ENCODE measurements at places on chromosomes 3 and 15. TPM values are rescaled to one million over a fixed set of nuclear protein-coding genes. Genes with fewer than 3 reads are reported as not detected.

The PPARG gene
- not detected for polyA plus RNA-seq

- no peak overlapping the region for H3K27ac ChIP-seq
- no peak for DNase-seq
- no peak overlapping the region for H3K4me3 ChIP-seq
- H3K27me3 ChIP-seq: peaks cover 9% of the 10 kb centered on the region
Measured at GRCh38 chr3:97996988-97997387, 24.8 kb upstream of the RIOX2 start.

GRCh38 chr3:9615003-9615628 is 34.2 kb upstream of the MTMR14 start:
- no peak overlapping the region for H3K27ac ChIP-seq
- H3K4me1 ChIP-seq: no peaks in the 10 kb centered on the region
- peaks cover 17% of the 10 kb centered on the region for H3K36me3 ChIP-seq
- no peak overlapping the region for H3K4me3 ChIP-seq

DNA sequence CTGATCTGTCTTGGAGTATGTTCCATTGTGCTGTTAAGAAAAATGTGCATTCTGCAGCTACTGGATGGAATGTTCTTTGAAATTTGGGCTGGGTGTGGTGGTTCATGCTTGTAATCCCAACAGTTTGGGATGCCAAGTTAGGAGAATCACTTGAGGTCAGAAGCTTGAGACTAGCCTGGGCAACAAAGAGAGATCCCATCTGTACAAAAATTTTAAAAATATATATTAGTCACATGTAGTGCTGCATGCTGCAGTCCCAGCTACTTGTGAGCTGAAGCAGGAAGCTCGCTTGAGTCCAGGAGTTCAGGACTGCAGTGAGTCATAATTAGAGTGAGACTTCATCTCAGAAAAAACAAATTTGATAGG is 62.8 kb upstream of the PLSCR4 start:
- H3K36me3 ChIP-seq: no peaks in the 10 kb centered on the region
- no peaks in the 10 kb centered on the region for H3K4me1 ChIP-seq
- no peak for DNase-seq
- no peaks in the 10 kb centered on the region for H3K27me3 ChIP-seq
- no peak overlapping the region for H3K4me3 ChIP-seq

DNA sequence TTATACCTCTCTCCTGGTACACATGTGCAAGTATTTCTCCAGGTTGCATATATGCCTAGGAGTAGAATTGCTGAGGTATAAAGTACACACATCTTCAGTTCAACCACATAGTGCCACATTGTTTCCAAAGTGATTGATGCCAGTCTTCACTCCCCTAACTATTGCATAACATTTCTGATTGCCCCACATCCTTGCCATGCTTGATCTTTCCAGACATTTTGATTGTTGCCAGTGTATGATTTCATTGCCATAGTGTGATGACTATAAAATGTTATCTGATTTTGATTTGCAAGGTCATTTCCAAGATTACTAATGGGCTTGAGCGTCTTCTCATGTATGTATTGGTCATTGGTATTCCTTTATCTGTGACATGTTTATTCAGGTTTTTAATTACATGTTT is 61.1 kb upstream of the MLF1 start:
- H3K27ac ChIP-seq: no peak overlapping the region
- H3K27me3 ChIP-seq: no peaks in the 10 kb centered on the region

The CPNE9 gene
- polyA plus RNA-seq: not detected

The P2RY1 gene
- polyA plus RNA-seq: not detected

GRCh38 chr3:143910756-143911155 is 60.9 kb upstream of the DIPK2A start:
- no peak overlapping the region for H3K4me3 ChIP-seq
- H3K36me3 ChIP-seq: no peaks in the 10 kb centered on the region
- no peak for DNase-seq
- H3K27me3 ChIP-seq: no peaks in the 10 kb centered on the region
- peaks cover 5% of the 10 kb centered on the region for H3K4me1 ChIP-seq

The ATP13A5 gene
- polyA plus RNA-seq: not detected

GRCh38 chr3:14335774-14336748 is 66.3 kb upstream of the SLC6A6 start:
- H3K27me3 ChIP-seq: no peaks in the 10 kb centered on the region
- H3K36me3 ChIP-seq: no peaks in the 10 kb centered on the region
- H3K27ac ChIP-seq: no peak overlapping the region
- H3K4me3 ChIP-seq: no peak overlapping the region
- DNase-seq: no peak

DNA sequence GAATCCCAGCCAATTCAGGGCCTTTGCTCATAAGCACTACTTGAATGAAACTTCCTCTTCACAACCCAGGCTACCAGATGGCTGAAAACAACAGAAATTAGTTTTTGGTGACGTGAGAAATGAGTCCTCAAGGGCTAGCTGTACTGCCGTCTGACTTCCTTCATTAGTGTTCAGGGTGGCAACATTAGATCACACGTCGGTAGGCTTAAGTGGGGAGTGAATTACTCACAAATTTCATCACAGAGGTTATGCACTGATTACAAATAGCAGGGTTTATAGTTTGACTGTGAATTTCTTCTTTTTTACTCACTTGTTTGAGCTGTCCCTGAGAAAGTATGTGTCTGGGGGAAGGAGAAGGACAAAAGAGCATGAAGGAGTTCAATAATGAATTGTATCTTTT is 397.2 kb downstream of the GAP43 start:
- H3K27ac ChIP-seq: no peak overlapping the region
- H3K4me1 ChIP-seq: no peaks in the 10 kb centered on the region
- H3K27me3 ChIP-seq: no peaks in the 10 kb centered on the region
- H3K36me3 ChIP-seq: no peaks in the 10 kb centered on the region

The FBXW12 gene
- not detected for polyA plus RNA-seq

- H3K36me3 ChIP-seq: peaks cover 22% of the 10 kb centered on the region
- no peaks in the 10 kb centered on the region for H3K27me3 ChIP-seq
- H3K4me1 ChIP-seq: peaks cover 6% of the 10 kb centered on the region
- H3K4me3 ChIP-seq: no peak overlapping the region
Measured at GRCh38 chr15:72086010-72086697, 31.8 kb downstream of the MYO9A start.

DNA sequence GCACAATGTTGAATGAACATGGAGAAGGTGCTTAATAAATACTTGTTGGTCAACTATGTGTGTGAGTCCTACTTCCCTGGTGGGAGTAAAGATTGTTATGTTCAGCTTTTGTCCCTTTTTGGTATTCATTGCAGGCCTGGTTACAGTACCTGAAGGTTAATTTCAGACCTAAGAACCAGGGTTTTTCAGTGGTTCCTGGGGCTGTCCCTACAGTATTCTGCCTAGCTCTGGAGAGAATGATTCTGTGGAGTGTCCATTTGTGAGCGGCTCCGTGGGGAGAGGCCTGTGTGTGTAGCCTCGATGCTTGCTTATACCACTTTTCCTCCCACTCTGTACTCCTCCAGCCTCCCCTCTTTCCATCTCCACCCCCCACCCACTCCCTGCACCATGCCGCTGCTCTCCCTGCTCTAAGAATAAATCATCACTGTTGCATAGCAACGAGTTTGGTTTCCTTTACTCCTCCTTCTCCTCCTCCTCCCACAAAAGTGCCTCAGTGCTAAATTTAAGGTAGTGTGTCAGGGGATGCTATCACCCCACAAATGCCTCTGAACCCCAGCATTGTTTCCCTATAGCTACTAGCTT is 150.6 kb upstream of the ROPN1 start:
- peaks cover 12% of the 10 kb centered on the region for H3K27me3 ChIP-seq
- H3K4me1 ChIP-seq: no peaks in the 10 kb centered on the region
- H3K4me3 ChIP-seq: no peak overlapping the region
- no peak overlapping the region for H3K27ac ChIP-seq
- no peak for DNase-seq

- H3K4me1 ChIP-seq: peaks cover 20% of the 10 kb centered on the region
- H3K36me3 ChIP-seq: no peaks in the 10 kb centered on the region
- H3K27me3 ChIP-seq: no peaks in the 10 kb centered on the region
- no peak for DNase-seq
Measured at GRCh38 chr3:112888381-112889085, 41.9 kb upstream of the CD200R1L start.

The FBLN2 gene
- polyA plus RNA-seq: 14.0 TPM

- H3K27ac ChIP-seq: no peak overlapping the region
- H3K4me3 ChIP-seq: no peak overlapping the region
Measured at GRCh38 chr3:86969500-86970189, 21.3 kb downstream of the VGLL3 start.

DNA sequence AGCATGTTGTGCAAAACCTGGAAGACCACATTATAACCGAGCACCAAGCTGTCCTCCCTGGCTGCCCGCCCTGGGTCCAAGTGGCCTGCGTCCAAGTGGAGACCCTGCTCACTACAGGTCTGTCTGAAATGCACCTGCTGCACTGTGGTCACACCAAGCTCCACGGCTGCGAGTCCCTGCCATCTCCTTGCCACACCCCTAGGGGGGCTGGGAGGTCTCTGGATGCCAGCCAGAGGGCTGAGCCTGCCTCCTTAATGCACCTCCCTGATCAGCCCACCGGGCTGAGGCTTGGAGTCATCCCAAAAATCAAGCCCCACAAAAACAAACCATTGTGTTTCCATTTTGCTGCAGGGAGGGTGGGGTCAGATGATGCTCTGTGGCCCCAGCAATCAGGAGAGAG is 187.1 kb downstream of the MEGF11 start:
- H3K36me3 ChIP-seq: no peaks in the 10 kb centered on the region
- H3K4me3 ChIP-seq: no peak overlapping the region
- DNase-seq: no peak
- H3K4me1 ChIP-seq: no peaks in the 10 kb centered on the region

GRCh38 chr15:64755427-64755940 is 19.9 kb downstream of the RBPMS2 start:
- H3K36me3 ChIP-seq: no peaks in the 10 kb centered on the region
- peaks cover 55% of the 10 kb centered on the region for H3K4me1 ChIP-seq
- no peak overlapping the region for H3K27ac ChIP-seq
- no peak for DNase-seq
- no peaks in the 10 kb centered on the region for H3K27me3 ChIP-seq

Measured in naive B cell (primary cell).